ENCODE measurements at places on chromosomes 3 and 15.

DNA sequence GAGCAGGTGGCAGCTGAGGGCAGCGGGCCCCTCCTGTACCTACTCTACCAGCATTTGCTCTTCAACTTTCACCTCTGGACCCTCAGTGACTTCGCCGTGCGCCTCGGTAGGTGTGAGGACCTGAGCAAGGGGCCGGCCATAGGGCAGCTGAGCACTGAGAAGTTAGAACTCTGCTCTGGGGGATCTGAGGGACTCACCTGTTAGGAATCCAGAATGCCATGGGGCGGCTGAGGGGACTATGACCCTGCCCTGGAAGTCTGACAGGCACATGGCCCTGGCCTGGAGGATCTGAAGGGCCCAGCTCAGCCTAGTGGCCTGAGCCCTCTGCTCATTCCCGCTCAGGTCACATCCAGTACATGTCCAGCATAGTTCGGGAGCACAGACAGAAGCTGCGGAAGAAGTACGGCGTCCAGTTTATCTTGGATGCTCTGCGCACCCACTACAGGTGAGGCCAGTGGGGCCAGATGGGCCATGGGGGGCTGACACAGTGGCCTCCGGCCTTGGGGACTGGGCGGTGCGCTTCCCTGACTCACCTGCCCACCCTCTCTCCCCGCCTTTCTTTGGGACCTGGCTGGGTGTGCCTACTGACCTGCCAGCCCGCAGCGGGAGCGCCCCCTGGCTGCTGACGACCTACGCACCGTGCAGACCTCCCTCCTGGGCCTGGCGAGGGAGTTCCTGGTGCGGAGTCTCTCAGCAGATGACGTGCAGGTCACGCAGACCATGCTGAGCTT, 18.8 kb downstream of the NBEAL2 start:
- no peak for DNase-seq

GRCh38 chr15:58520464-58520863, 88.7 kb downstream of the LIPC start:
- no peak for DNase-seq

- DNase-seq: no peak
Measured at GRCh38 chr15:35953424-35953823, 407.5 kb upstream of the DPH6 start.

- no peak for DNase-seq
Measured at GRCh38 chr3:49456466-49456865, 13.6 kb upstream of the DAG1 start.

GRCh38 chr15:67792250-67792942, 32.9 kb upstream of the SKOR1 start:
- no peak for DNase-seq

Data from esophagus squamous epithelium (tissue), 5 donors.